ENCODE measurements at places on chromosomes 11 and 22. TPM values are rescaled to one million over a fixed set of nuclear protein-coding genes. Genes with fewer than 3 reads are reported as not detected.

GRCh38 chr11:20597680-20598484 is 1.5 kb upstream of the SLC6A5 start:
- no peaks in the 10 kb centered on the region for H3K27me3 ChIP-seq
- no peak for DNase-seq
- no peaks in the 10 kb centered on the region for H3K36me3 ChIP-seq
- no peak overlapping the region for H3K4me3 ChIP-seq

GGTLC2 gene
- 0.34 TPM for total RNA-seq

GRCh38 chr22:24400034-24400725 is 27.2 kb upstream of the ADORA2A start:
- peaks cover 2% of the 10 kb centered on the region for H3K36me3 ChIP-seq
- H3K27me3 ChIP-seq = no peaks in the 10 kb centered on the region
- peak overlapping the region; percentile 4 for H3K27ac ChIP-seq
- DNase-seq = no peak
- no peak overlapping the region for H3K4me3 ChIP-seq

DNA sequence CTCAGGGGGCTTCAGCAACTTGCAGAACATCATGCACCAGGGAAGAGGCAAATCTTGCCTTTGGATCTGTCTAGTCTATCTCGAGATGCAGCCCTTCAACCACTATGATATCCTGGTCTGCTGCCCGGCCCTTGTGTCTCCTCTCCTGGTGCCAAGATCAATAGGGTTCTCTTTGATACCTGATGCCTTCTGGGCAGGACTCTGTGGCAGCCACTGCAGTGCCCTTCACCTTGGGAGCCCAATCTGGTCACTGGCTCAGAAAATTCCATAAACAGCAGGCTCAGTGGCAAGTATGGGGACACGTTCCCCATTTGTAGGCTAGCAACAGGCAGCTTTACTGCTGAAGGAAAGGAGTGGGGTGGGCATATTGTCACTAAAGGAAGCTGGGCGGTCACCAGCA is 23.4 kb downstream of the SYN3 start:
- H3K4me1 ChIP-seq = no peaks in the 10 kb centered on the region
- no peak for DNase-seq
- H3K4me3 ChIP-seq = no peak overlapping the region

MS4A2 gene
- not detected for total RNA-seq

DNA sequence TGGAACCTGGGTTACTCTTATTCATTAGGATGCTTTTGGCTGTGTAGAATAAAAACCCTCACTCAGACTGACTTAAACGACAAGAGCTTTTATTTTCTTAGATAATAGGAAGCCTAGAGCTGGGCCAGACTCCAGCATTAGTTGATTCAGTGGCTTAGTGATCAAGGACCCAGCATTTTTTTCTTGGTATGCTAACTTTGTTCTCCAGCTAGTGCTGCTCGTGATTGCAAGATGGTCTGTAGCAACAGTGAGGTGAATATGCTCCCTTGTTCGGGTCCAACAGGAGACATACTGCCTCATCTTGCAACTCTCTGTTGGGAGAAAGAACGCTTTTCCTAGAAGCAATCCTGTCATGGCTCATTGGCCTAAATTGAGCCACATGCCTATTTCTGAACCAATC is 33.4 kb downstream of the INSC start:
- H3K4me1 ChIP-seq = no peaks in the 10 kb centered on the region
- H3K27ac ChIP-seq = no peak overlapping the region
- H3K36me3 ChIP-seq = no peaks in the 10 kb centered on the region
- no peak for DNase-seq
- no peaks in the 10 kb centered on the region for H3K27me3 ChIP-seq

- H3K4me3 ChIP-seq = no peak overlapping the region
- H3K27ac ChIP-seq = no peak overlapping the region
- no peaks in the 10 kb centered on the region for H3K4me1 ChIP-seq
- no peaks in the 10 kb centered on the region for H3K36me3 ChIP-seq
Measured at GRCh38 chr11:38163526-38163925, 1565.5 kb upstream of the RAG2 start.

All from Caco-2 (cell line).